ENCODE measurements at places on chromosomes 1 and 21.
A peak's percentile ranks its signal among the peaks of the same experiment; 100 is the strongest.

GRCh38 chr1:98668733-98669132 lies 7.2 kb downstream of the SNX7 start:
- no peak for DNase-seq

GRCh38 chr1:167676205-167676915 lies 45.4 kb upstream of the MPZL1 start:
- no peak for DNase-seq

DNA sequence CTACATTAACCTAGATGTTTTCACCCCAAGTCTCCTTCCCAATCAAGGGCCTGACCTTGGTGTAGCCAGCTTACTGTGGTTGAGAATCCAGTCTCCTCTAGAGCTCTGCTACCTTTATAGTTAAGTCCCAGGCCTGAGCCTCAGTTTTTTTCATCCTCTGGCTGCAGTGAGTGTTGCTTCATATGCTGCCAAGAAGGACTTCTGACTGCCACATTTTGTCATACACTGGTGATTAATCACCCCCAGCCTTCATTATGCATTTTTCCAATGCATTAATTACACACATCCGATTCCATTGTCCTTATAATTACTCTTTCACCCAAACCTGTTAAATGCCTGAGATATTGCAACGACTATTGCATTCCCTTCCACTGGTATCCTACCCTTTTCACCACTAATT lies 66.3 kb upstream of the FGGY start:
- DNase-seq: no peak

DNA sequence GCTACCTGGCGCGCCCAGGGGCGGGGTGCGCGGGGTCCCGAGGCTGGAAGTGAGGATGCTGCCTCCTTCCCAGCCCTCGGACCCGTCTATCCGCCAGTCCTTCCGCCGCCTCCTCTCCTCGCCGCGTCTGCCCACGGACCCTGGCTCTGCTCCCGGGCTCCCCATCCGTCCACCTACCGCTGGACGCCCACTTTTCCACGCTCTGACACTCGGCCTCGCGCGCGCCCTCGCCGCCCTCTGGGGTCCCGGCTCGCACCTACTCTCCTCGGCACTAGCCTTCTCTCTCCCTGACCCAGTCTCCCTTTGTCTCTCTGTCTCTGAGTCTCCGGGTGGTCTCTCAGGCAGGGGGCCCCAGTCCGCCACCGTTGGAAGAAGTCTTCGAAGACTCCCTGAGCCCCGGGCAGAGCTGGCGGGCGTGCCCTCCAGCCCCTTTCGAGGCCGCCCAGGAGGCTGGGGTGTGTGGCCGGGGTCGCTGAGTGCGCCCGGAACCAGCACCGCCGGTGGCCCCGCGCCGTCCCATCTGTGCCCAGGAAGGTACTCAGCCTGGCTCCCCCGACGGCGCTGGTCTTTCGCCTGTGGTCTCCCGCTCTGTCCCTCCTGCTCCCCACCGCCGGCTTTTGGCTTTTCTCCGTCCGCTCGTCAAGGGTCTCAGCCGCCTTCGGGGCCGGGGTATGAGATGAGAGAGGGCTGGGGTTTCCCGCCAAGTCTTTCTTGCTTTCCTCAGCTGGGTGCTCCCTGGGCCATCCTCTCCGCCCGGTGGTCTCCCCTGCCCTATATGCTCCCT lies 610 bp downstream of the DRAXIN start:
- no peak for DNase-seq

GRCh38 chr1:201785291-201785690 lies 43.7 kb upstream of the IPO9 start:
- no peak for DNase-seq

DNA sequence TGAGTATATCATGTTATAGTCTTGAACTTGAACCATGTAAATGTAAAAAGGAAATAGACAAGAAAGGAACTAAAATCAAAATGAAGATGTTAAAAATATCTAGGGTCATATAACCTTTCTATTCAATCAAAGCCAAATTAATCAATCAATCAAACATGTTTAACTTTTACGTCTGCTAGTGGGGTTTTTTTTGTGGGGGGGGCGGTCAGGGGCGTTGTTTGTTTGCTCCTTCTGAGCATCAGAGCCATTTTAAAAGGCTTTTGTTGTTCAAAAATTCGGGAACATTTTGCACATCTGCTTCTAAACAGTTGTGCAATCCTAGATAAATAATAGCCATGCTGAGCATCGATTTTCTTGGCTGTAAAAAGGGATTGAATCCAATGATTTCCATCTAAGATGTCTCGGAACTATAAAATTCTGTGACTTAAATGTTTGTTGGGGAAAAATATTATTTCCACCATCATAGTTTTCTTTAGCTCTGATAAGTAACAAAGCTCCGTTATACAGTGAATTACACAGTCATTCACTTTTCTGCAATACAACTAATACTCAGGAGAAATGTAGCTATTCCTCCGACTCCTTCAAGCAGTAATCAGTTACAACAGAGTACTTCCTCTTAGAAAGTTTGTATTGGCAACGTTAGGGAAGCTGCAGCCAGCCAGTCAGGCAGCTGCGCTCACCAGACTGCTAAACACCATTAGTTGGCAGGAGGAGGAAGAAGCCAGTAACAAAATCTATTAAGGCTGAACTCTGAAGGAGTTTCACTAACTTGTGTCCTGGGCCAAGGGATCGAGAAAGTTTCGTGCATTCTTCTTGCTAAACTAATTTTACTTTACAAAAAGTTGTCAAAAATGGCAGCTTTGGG lies 2.2 kb downstream of the SPATA6 start:
- no peak for DNase-seq

- no peak for DNase-seq
These were observed 11.1 kb downstream of the QSOX1 start for GRCh38 chr1:180165509-180166435.

- no peak for DNase-seq
These were observed 481 bp upstream of the EXTL1 start for GRCh38 chr1:26020941-26021646.

GRCh38 chr1:22639286-22639685 lies 2.9 kb downstream of the C1QA start:
- DNase-seq: no peak

DNA sequence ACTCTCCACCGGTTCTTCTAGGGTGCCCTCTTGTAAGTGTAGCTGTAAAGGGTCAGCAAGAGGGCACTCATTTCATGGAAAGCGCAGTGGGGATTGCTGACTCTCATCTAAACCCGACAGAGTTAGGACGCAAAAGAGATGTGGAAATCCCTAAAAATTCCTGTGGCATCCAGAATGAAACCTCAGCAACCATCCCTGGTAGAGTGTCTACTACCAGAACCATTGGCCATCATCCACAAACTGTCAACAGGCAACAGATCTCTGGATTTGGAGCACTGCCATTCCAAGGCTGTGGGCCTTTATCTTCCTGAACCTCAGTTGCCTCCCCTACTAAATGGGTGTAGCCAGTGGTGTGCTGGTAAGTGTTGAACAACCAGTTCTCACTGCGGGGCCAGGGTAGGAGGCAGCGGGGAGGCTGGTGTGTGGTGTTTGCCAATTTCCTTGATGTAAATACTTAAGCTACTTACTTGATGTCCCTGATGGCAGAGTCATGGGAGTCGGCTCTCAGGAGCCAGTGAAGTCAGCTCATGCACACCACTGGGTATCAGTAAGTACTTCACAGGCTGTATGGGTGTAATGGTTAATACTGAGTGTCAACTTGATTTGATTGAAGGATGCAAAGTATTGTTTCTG lies 195.8 kb downstream of the KAZN start:
- DNase-seq: no peak

DNA sequence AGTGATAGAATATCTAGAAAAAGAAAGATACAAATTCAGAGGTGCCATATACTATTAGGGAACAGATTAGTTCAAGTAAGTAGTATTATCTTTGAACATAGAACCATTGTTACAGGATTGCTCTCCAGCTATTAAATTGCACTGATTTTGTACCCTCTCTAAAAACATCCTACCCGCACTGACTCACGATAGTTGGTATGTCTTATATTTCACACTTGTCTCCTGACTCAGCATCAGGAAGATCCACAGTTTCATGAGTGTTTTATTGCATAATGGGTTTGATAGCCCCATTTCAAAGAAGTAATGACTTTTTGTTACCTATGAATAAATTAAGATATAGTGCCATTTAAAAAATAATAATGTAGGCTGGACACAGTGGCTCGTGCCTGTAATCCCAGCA lies 6.0 kb downstream of the TATDN3 start:
- no peak for DNase-seq

- DNase-seq: no peak
These were observed 23.8 kb downstream of the IER5 start for GRCh38 chr1:181112071-181112929.

GRCh38 chr1:203086992-203087763 lies 1.4 kb upstream of the MYOG start:
- DNase-seq: no peak

- no peak for DNase-seq
These were observed 134.8 kb downstream of the AKT3 start for GRCh38 chr1:243715285-243715684.

GRCh38 chr21:14088391-14088790 lies 122.4 kb downstream of the LIPI start:
- no peak for DNase-seq

GRCh38 chr1:161885003-161885402 lies 118.9 kb downstream of the ATF6 start:
- no peak for DNase-seq

DNA sequence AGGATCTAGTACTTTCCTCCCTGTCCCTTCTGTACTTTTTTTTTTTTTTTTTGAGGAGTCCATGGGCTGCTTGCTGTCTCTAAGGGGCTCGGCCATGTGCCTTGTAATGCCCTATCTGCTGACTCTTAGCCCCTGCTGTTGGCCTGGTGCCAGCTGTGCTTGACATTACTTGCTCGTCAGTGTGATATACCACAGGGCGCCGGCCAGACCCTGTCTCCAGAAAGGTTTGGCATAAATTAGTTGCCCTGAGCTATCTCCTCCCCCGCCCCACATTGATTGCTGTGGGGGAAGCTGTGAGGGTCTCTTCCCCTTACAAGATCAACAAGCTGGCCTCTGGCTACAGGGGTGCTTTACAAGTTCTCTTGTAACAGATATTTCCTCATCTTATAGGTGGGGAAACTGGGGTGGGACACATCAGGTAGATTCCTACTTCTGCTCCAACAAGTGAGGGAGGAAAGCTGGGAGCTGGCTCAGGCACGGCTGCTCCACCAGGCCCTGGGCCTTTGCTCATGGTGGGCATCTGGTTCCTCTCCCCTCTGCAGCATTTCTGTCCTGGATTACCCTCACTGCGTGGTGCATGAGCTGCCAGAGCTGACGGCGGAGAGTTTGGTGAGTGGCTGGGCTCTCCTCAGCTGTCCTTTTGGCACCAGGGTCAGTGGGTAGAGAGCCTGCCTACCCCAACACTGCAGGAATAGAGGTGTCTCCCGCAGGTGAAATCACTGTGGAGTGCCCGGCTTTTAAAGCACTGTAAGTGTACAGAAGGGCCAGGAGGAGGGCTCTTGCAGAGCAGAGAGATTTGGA lies 15.6 kb downstream of the STRIP1 start:
- no peak for DNase-seq

GRCh38 chr1:72830606-72831390 lies 548.5 kb upstream of the NEGR1 start:
- no peak for DNase-seq

- no peak for DNase-seq
These were observed 89.7 kb downstream of the PLPP3 start for GRCh38 chr1:56489695-56490094.

GRCh38 chr1:218304281-218305039 lies 19.4 kb downstream of the RRP15 start:
- DNase-seq: peak; percentile 81

- DNase-seq: no peak
These were observed 3.4 kb upstream of the HRNR start for GRCh38 chr1:152227310-152227928.

DNA sequence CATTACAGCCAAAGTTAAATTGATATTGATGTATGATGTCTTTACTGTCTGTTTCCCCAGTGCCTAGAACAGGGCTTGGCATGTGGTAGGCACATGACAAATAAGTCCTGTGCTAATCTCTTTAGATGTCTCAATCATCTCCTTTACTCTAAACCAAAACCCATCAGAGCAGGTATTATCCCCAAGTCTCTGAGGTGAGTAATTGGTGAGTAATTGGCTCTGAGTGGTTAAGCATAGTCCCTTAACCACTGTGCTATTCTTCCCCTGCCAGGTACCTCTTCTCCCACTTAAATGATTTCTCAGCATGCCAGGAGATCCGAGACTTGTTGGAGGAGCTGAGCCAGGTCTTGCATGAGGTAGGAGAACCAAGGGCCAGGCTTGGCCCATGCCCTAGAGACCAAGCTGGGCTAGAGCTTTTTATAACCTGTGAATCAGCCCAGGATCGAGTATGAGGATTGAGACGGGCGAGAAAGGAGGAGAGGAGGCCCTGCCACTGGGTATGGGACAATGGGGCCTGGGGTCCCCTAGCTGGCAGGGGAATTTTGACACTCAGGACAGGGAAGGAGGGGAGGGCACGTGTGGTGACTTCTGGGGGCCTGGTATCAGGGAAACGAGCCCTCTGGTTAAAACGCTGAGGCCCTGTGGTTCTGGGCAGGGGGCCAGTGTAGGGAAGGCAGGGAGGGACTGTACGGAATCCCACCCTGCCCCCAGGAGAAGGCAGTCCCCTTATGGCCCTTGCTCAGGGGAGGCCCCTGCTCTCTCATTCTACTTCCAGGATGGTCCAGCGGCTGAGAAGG lies 4.5 kb downstream of the CNKSR1 start:
- no peak for DNase-seq

DNA sequence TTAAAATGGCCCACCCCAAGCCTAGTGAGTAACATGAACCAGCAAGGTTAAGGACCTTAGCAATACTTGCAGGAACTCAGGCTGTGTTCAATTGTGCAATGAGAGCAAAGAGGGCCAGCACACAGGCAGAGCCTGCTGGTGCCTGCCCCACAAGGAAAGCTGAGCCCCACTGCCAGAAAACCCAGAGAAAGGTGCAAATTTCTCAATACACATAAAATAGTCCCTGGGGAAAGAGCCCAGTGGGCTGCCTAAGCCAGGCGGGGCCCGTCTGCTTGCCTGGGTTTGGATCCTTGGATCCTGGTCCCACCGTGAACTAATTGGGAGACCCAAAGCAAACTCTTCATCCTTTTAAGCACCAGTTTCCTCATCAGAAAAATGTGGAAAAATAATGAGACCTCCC lies 128.5 kb upstream of the CACNA1E start:
- DNase-seq: no peak

GRCh38 chr1:6099787-6100765 lies 54.4 kb downstream of the KCNAB2 start:
- DNase-seq: no peak

- no peak for DNase-seq
These were observed 60.0 kb upstream of the NTPCR start for GRCh38 chr1:232890340-232890943.

DNA sequence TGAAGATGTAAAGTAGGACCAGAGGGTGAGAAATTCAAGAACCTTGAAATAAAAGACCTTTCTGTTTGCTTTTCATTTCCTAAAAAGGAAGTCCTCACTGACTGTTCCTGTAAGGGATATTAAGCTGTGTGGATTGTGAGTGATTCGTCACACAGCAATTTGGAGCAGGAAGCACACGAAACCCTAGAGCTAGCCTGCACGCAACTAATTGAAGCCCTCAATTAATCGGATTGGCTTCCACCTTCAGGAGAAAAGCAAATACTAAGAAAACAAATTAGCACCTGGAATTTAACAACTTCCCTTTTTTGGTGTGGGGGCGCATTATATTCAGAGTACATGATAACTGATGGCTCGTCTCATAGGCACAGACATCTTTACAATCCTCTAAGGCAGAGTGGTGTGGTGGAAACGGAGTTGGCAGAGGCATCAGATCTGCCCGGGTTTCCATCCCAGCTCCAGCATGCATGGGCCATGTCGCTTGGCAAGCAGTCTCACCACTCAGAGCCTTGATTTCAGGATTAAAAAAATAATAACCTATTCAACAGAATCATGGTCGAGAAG lies 95.2 kb downstream of the KCNJ15 start:
- DNase-seq: no peak

- DNase-seq: peak; percentile 51
These were observed 176.9 kb upstream of the VAMP3 start for GRCh38 chr1:7594002-7594713.

Measured in NCI-H2081 (cell line).